ENCODE measurements at places on chromosomes 3 and 15.

GRCh38 chr15:63597821-63598220, 634 bp downstream of the FBXL22 start:
- no peak for DNase-seq

DNA sequence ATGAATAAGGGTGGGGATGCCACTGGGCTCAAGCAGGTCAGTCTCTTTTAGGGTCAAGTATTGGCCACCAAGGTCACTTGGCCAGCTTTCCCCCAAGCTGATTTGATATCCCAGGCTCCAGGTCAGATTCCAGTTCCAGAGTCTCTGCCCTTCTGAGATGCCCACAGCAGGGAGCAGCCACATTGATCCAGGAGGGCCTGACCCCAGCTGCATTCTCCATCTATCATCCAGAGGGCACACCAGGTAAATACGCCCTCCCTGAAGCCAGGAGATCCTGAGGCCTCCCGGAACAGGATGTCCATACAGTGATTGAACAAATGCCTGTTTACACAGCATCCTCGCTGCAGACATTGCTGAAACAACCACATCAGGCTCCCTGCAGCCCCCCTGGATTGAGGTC, 264.6 kb upstream of the TLE3 start:
- no peak for DNase-seq

- peak; percentile 83 for DNase-seq
Measured at GRCh38 chr15:34331809-34332208, 5.8 kb downstream of the SLC12A6 start.

DNA sequence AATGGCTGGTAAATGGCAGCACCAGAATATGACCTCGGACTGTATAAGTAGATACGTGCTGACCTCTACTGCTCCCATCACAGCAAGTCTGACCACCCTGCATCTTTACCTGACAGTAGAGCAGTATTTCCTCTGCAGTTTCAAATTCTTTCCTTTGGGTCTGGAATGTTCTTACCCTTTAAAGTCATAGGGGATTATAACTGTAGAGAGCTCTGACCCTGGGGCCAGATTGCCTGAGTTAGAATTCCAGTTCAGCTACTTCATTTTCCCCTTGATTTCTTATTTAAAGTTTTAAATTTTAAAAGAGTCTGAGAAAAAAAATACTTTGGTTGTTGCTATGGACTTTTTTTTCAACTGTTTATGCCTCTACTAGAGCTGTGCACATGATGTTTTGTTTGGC, 237.7 kb downstream of the NR1D2 start:
- DNase-seq: no peak

DNA sequence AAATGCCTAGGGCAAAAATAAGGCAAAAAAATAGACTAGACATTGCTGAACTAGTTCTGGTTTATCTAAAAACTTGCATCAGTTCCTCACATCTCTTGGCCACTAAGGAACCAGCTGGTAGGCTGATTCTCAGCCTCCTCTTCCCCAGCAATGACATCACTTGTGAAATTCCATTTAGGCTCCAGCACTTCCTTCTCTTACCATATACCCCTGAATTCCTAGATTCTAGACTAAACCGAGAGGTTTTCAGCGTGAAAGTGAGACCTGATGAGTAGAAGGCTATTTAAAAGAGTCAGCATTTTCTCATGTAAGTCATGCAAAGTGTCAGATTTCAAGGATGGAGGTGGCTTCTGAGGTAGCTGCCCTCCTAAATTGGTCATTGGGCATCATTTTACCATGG, 247.1 kb upstream of the CDIN1 start:
- no peak for DNase-seq

DNA sequence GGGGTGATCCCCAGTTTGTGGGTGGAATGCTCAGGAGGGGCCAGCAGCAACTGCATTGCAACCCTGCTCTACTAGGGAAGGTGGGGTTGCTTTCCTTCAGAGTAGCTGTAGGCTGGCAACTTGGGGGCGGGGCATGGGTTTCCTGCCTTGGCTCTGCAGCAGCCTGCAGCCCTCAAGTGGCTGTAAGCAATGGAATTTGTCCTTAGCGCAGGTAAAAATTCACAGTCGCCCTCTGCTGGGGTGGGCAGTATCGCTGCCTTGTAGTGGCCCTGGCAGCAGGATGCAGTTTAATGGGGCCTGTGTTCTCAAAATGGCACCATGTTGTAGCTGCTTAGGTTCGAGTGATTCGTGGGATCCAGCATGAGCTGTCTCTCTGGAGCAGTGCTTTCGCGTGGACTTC, 29.8 kb downstream of the STT3B start:
- no peak for DNase-seq

DNA sequence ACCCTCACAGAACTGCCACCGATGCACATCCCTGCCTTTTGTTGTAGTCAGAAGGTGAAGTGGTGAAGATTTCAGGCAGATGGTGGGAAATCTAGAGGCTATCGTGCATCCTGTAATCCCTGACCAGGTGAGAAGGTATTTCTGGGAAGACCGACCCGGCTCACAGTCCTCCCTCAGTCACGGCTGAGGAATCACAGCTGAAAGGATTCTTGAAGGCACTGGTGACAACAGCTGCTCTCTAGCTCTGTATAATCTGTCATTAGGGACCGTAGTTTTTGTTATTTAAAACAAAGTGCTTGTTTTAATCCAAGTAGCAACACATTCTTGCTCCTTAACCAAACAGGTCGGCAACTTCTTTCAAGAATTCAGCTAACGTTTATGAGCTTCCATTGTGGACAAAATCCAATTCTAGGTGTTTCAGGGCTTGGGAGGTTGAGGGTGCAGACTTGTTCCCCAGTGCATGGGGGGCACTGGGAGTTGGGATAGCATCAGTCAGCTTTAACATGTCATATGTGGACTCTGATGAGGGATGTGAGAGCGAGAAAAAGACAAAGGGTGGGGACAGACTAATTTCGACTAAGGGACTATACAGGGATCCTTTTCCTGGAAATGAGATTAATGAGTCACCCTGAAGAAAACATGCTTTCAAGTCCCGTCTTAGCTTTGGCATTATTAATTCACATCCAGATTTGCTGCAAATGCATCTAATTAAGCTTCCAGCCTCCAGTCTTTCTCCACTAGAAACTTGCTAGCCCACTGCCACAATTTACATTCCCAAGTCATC, 141.0 kb upstream of the RASGRP1 start:
- DNase-seq: no peak

GRCh38 chr3:988785-989184, 104.0 kb upstream of the CNTN6 start:
- no peak for DNase-seq

GRCh38 chr15:76059320-76060117, at the start of gene TMEM266:
TSS of gene TMEM266 (plus strand) at chr15:76059985. CDS start at chr15:76134264, 74,279 bp downstream.
- DNase-seq: no peak
